ENCODE measurements at places on chromosomes 6 and 20.

GRCh38 chr6:1622220-1622850 lies 12.6 kb downstream of the FOXC1 start:
- no peak for DNase-seq

GRCh38 chr6:122610690-122611455 lies 668 bp downstream of the PKIB start:
- DNase-seq = no peak

- DNase-seq = no peak
Measured at GRCh38 chr6:65671922-65672321, 35.1 kb downstream of the EYS start.

DNA sequence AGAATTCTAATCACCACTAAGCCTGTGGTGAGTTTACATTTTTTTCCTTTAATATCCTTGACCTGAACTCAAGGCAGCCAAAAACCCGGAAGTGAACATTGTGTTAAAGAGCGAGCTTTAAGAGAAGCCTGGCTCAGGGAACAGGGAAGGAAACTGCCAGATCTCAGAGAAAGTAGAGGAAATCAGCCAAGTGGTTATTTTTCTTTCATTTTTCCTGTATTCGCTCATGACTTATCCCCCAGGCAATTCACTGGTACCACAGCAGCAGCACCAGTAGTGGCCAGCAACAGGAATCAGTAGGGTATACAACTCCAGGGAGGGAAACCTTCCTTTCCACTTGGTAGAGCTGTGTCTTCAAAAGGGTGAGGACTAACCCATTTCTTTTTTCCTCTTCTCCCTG lies 89.6 kb upstream of the HMGCLL1 start:
- DNase-seq = no peak

- no peak for DNase-seq
Measured at GRCh38 chr20:38152621-38153221, 12.3 kb downstream of the TGM2 start.

GRCh38 chr20:661474-662270 lies 8.7 kb upstream of the SRXN1 start:
- DNase-seq = no peak

DNA sequence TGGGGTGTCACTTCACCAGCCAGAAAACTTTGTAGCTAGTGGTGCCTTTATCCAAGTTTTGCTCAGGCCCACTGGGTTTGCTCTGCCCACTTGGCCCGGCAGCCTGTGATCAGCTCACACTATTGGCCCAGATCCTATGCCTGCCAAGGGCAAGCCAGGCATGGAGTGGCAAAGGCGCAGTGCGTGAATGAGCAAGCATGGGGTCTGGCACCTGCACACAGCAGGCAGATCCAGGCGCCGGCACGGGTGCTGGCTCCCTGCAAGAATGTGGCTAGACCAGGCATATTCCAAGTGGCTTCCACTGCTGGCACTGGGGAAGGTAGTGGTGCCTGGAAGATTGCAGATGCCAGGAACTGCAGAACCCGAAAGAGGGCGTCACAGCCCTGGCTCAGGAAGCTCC lies 346.9 kb downstream of the LMBRD1 start:
- DNase-seq = no peak

DNA sequence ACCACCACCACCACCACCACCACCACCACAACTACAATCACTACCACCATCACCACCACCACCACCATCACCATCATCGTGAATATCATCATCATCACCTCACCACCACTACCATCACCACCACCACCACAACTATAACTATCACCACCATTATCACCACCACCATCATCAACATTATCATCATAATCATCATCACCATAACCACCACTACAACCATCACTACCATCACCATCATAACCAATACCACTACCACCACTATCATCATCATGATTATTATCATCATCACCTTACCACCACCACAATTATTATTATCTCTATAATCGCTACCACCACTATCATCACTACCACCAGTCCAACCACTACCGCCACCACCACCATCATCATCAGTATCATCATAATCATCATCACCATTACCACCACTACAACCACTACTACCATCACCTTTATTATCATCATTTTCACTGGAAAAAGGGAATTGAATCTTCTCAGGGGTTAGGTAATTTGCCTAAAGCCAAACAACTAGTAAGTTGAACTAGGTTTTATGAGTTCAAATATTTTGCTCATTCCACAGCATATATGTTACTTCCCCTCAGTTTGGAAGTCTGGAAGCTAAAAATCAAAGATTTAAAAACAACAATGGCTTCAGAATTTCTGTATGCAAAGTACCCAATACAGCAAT lies 8.3 kb downstream of the RIPOR2 start:
- DNase-seq = peak; percentile 45

- no peak for DNase-seq
Measured at GRCh38 chr6:2770171-2770570, 5.0 kb downstream of the WRNIP1 start.

- DNase-seq = peak; percentile 47
Measured at GRCh38 chr6:11496152-11497060, 41.1 kb upstream of the TMEM170B start.

GRCh38 chr6:160534050-160534696 lies 129.9 kb downstream of the LPA start:
- peak; percentile 72 for DNase-seq

- DNase-seq = no peak
Measured at GRCh38 chr6:126477678-126478077, 137.8 kb downstream of the CENPW start.

DNA sequence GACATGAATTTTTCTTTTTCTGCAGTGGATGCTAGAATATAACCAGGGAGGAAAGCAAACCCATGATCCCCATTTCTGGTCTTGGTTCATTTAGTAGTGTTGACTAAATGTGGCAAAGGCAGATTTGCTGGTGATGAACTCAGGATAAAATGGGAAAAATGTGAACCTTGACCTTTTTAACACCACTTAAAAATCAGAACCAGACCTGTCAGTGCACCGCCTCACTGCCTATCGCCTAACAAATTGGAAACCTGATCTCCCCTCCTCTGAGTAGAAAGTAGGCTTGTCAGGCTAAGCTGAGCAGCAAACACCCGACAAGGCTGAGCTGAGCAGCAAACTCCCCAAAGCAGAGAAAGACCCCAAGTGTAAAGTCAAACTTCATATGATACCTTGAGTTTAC lies 254.8 kb downstream of the FOXC1 start:
- DNase-seq = no peak
